Right ventricle myocardium superior (tissue), 1 donor: ENCODE measurements at places on chromosomes 13 and 19. TPM values are rescaled to one million over a fixed set of nuclear protein-coding genes. Genes with fewer than 3 reads are reported as not detected.

The SLITRK1 gene
- total RNA-seq = not detected

The SELENOV gene
- total RNA-seq = not detected

The GPR183 gene
- 1.6 TPM for total RNA-seq

The CNN1 gene
- 59.5 TPM for total RNA-seq
